ENCODE measurements at places on chromosomes 13 and 19.

- no peak for DNase-seq
Observed at GRCh38 chr19:42422092-42422900, 4.9 kb downstream of the LIPE start.

DNA sequence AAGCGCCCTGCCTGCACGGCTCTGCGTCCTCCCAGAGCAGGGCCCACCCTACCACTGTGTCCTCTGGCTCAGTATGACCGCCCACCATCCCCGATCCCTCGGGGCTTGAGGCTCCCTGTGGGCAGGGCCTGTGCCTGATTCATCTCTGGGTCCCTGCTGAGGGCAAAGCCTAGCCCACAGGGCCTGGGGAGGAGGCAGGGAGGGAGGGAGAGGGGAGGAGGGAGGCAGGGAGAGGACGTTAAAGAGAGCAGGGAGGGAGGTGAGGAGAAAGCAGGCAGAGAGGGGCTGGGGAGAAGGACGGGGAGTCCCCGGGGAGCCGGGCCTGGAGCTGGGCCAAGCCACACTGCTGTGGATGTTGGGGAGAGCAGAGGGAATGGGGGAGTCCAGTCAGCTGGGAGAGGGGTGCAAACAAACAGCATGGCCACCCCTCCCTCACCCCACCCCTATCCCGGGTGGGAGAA, 4.0 kb upstream of the ERFL start:
- DNase-seq, result no peak

DNA sequence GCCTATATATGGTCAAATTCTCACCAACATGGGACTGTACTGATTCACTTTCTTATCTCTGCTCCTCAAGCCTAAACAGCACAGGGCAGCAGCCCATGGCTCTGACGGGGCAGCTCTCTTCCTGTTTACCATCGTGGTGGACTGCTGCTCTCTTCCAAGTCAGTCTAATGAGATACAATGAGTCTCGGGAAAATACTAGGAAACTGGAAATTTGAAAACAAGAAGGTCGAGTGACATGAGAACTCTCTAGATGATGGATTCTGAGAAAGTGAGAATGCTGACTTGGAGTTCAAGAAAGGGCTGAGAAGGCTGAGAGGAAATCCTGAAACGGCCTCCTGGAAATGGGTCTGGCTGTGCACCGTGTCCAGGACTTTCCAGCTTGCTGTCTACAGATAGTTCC, 122.8 kb upstream of the ARGLU1 start:
- DNase-seq, result no peak

DNA sequence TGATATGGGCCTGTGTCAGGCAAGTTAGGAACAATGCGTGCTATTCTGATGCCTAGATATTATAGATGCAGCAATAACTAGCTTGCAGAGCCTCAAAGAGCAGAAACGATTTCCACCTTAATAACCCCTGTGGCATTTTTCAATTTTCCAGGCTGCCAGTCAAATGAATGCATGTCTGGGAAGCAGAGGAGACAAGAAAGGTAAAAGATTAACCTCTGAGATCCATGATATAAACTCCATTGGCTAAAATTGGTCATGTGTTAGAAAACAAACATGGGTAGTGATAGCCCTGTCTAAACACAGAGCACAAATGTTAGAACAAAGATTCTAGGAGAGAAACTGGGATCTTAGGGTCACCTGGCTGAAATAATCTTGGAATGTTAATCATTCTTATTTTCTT, 811.1 kb downstream of the DIAPH3 start:
- DNase-seq, result no peak

DNA sequence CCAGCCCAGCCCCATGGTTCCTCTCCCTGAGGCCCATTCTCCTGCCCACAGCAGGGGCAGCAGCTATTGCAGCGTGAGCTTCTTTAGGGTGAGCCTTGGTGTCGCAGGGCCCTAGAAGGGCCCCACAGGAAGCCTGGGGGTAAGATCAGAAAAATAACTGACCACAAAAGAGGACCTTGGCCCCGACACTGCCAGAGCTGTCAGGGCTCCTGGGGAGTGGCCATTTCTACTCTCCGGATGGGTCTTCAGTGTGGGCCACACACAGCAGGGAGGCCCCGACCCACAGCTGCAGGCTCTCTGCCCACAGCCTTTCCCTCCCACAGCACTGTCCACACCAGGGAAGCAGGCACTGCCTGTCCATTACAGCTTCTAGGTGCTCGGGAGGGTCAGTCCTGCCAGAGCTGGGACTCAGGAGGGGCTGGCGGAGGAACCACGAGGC, 3.5 kb upstream of the SIGLEC8 start:
- DNase-seq, result peak; percentile 63

- DNase-seq, result no peak
Observed at GRCh38 chr19:49396738-49397505, 8.9 kb downstream of the KASH5 start.

GRCh38 chr19:294946-295686, 3.9 kb upstream of the PLPP2 start:
- DNase-seq, result no peak

DNA sequence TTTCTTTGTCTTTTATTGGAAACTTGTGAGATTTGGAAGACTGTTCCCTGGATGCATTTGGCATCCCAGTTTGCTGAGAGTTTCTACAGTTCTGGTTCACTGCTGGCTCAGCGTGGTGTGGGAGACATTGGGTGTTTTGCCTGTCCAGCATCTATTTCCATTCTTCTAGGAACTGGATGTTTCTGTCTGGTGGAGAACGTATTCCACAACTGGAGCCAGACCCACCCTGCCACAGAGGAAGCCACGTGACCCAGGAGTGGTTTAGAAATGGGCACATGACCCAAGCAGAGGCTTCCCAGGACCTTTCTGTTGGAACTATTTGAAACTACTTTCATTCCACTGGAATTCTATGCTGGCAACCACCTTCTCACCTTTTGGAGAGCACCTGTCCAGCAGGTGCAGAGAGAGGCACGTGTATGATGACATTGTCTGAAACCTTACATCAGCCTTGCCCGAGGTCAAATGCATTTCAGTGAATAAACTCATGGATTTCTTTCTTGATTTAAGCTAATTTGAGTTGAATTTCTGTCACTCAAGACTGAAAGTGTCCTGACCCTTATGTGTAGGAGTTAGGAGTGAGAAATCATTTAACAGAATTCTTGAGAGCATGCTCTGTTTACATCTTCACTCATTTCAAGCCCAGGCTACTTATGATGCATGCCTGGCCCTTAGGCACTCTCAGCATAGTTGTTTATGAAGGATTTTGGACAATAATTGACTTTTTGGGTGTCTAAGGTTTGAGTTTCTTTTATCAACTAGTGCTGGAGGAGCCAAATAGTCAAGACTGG, 121.8 kb downstream of the AKAP11 start:
- DNase-seq, result no peak

DNA sequence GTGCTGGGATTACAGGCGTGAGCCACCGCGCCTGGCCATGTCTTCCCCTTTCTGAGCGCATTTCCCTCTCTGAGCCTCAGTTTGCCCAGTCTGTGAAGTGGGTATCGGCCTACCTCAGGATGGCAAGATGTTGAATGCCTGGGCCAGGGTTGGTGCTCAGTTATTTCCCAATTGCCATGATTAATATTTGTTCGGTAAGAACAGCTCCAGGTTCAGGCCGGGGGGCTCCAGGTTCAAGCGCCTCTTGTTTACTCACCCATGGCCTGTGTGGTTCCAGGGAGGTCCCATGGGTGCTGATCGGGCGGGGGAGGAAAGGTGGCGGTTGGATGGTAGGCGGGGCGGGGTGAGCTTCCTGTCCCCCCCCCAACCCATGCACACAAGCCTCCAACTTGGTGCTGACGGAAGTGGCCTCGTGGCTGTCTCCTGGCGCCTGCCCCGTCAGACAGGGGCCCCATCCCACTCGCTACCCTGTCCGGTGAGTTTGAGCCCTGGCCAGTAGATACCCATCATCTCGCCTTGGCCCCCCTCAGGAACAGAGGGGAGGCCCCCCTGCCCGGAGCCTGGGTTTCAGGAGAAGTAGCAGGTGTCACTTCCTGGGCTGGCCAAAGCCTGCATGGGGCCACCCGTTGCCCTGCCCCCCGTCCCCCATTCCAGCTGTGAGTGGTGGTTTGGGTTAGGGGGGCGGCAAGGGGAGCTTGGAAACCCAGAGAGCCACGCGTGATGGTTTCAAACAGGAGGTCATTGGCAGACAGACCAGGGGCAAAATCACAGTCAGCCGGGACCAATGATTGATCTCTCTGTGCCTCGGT, at the start of gene FCHO1:
Gene FCHO1 (plus strand): TSS at position 375 of the 809 bp plus-strand sequence. CDS start 3,688 bp downstream, outside the sequence.
- DNase-seq, result peak; percentile 67

DNA sequence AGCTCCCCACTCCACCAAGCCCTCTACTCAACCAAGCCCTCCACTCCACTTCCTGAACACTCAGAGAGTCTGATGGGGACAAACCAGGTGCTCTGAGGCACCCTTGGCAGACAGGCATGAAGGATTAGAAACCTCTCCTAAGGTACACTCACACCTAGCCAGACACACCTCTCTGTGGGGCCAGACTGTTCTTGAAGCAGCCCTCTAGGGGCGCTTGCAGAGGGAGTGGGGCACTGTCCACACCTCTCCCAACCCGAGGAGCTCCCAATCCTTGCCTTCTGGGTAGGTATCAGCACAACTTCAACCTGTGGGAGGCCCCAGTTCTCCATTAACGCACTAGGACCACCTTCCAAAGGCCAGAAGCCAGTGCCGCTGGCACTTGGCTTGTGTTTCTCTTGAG, 108.7 kb upstream of the VSTM2B start:
- no peak for DNase-seq

DNA sequence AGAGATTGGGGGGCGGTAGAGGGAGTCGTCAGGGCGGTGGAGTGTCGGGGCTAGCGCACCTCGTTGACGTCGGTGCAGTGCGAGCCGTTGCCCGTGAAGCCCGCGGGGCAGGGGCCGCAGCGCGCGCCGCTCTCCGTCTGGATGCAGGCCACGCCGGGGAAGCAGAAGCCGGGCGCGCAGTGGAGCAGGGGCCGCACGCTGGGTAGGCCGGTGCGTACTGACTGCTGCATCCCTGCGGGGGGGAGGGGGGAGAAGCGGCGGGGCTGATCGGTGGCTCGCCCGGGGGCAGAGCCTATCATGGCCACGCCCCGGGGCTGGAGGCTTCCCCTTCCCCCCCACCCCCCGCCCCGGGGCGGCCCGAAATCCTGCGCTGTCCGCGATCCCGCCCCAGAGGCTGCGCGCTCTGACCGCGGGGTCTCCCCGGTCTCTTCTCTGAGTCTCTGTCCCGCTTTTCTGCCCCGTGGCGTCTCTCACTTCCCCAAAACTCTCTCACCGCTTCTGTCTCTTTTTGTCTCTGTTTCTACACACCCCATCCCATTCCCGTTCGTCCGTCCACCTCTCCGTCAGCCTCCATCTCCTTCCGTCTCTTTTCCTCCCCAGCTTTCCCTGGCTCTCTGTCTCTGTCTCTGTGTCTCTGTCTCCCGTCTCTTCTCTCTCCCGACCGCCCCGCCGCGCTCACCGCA, 1.1 kb downstream of the COMP start:
- DNase-seq, result no peak
